ENCODE measurements at places on chromosomes 6 and 20. TPM values are rescaled to one million over a fixed set of nuclear protein-coding genes. Genes with fewer than 3 reads are reported as not detected.

Gene PDE7B
- 2.9 TPM for polyA plus RNA-seq

Gene RHAG
- polyA plus RNA-seq = 2.8 TPM

Gene SIRPD
- not detected for polyA plus RNA-seq

Gene TRIM31
- polyA plus RNA-seq = not detected

Gene RAD21L1
- not detected for polyA plus RNA-seq

Gene MLN
- not detected for polyA plus RNA-seq

Gene PPP1R14C
- polyA plus RNA-seq = 92.8 TPM

Gene DEFB132
- not detected for polyA plus RNA-seq

Gene CD93
- 14.1 TPM for polyA plus RNA-seq

Gene ENPP1
- 1.2 TPM for polyA plus RNA-seq

Gene TRIM10
- not detected for polyA plus RNA-seq

GRCh38 chr6:118223316-118223715, 316.3 kb downstream of the SLC35F1 start:
- DNase-seq = no peak

DNA sequence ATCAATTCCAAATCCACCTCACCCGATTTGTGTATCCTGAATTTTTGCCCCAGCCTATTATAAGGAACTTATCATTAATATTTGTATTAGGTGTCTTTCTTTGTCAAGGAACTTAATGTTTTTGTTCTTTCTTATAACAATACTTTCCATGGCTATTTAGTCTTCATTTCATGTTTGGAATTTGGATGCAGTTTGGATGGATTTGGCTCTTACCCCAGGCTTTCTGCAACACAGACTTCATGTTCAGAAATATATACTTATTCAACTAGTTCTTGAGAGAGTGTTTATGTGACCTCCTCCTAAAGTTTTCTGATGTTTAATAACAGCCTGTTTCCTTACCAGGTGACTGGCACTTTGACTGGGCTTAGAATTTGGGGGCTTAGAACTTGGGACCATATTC, 35.9 kb upstream of the TOX2 start:
- DNase-seq = no peak

DNA sequence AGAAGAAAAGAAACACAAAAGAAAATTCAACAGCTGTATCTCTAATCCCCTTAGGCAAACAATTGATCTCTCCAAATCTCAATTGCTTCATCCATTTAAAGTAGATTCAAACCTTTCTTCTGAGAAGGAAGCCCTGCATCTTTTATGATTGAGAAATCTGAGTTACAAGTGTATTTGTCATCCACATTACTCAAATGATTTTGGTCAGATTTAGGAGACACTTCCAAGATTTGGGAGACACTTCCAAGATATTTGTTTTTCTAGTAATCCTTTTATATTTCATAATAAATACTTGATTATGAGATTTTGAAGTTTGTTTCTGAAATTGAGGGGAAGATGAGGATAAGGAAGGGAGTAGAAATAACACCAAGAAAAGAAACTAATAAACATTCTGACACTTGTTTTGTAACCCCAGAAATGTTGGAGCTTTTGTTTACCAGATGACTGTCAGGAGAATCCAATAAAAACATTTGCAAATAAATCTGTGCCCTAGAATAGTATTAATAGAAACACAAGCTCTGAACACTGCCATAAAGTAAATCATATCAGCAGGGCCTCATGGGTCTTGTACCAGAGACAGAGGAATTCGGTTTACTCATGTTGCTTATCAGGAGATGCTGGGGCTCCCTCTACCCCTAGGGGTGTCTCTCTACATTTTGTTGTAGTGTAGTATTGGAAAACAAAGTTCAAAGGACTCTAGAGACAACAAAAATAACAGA, 314.3 kb upstream of the NT5E start:
- no peak for DNase-seq

GRCh38 chr6:107444277-107444676, 15.1 kb downstream of the PDSS2 start:
- no peak for DNase-seq

DNA sequence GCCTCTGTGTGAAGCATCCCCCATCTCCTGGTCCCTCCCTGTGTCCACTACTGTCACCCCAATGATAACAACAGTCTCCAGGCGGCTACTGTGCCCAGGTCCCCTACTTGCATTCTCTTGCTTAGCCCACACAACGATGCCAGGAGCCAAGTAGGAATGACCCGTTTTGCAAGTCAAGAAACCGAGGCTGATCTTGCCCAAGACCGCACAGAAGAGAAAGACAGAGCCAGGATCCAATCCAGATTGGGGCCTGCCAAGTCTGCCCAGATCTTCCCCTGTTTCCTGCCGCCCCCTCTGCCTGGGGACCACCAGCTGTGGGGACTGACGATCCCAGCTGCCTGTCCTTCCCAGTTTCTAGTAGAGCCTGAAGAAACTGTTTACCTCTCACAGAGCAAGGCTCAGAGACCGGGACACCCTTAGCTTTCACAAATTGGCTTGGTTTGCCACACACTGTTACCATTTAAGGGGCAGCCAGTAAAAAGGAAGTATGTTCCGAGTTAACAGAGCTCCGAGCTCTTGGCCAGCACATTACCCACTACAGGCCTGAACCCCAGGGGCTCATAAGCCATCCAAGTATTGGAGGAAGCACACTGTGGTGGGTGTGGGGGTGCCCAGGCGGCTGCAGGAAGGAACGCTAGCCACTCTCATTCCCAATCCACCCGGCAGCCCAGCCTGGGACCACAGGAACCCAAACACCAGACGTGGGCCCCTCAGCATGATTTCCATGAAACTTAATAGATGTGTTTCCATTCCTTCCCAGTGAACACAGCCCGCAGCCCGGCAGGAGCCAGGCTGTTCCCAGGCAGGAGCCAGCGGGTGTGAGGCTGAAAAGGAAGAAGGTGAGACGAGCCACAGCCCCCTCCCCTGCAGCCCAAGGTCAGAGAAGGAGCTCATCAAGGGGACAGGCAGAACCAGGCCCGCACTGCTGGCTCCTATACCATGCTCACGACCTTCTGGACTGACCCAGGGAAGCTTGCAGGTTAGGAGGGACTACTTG, 7.9 kb downstream of the KIAA1755 start:
- peak; percentile 68 for DNase-seq

DNA sequence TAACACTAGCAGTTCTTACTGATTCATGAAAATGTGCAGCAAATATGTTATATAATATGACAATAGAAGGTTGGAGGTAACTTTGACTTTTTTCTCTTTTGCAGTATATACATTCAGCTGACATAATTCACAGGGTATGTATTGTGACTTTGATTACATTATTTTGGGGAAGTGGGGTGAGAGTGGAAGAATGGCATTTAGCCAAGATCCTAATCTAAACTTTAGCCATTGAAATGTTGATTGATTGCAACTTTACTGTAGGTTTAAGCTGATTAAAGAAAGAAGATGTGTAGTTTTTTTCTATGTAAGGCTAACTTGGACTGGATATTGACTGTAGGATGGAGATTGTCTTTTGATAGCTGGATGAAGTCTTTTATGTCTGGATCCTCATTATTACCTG, 46.0 kb downstream of the MAPK14 start:
- no peak for DNase-seq

- DNase-seq = no peak
Observed at GRCh38 chr6:124676033-124676432, 286.2 kb upstream of the RNF217 start.

DNA sequence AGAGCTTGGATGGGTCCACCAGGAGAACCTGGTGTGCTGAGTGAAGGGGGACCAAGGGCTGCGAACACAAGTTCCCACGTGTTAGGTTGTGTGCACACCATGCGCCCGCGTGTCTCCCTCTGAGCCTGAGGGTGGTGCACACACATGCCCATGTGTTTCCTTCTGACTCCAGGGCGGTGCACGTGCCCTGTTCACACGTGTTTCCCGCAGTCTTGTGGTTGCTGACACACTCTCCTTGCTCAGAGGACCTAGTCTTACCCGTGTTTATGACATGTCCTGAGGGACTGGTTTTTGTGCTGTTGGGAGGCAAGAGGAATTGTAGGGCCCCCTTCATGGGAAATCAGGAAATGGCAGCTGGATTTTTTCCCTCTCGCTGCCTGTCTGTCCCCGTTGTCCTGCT, 36.3 kb upstream of the PCMTD2 start:
- peak; percentile 19 for DNase-seq

DNA sequence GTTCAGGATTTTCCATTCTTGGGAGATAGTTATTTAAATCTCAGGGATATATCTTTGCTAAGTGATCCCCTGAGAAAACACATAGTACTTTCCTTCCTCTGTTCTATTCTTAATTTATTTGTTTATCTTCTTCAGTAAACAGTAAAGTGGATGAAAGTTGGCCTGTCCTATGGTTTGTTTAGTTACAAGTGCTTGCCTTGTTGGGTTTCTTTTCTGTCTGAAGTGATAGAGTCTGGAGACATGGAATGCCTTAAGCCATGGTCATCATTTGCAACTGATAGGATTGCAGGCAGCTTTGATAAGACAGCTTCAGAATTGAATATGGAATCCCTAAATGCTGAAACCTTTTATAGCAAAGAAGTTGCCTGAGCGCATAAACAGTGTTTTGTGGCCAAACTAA, 4.9 kb downstream of the ADGRG6 start:
- no peak for DNase-seq

DNA sequence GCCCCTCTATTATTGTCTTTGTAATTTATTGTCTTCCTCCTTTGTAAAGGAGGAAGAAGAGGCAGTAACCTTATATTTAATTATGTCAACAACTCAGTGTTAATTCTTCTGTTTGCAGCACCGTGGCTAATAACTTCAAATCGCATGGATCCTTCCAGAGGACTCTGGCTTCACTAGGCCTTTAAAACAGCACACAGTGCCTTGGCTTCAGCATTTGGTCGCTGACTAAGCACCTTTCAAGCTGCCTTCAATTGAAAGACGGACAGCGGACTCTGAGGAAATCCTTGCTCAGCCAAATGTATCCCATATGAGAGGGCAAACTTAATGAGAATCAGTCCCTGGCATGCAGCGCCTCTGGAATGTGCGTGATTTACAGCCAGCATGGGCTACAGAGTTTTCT, 64.2 kb downstream of the SGK1 start:
- no peak for DNase-seq

DNA sequence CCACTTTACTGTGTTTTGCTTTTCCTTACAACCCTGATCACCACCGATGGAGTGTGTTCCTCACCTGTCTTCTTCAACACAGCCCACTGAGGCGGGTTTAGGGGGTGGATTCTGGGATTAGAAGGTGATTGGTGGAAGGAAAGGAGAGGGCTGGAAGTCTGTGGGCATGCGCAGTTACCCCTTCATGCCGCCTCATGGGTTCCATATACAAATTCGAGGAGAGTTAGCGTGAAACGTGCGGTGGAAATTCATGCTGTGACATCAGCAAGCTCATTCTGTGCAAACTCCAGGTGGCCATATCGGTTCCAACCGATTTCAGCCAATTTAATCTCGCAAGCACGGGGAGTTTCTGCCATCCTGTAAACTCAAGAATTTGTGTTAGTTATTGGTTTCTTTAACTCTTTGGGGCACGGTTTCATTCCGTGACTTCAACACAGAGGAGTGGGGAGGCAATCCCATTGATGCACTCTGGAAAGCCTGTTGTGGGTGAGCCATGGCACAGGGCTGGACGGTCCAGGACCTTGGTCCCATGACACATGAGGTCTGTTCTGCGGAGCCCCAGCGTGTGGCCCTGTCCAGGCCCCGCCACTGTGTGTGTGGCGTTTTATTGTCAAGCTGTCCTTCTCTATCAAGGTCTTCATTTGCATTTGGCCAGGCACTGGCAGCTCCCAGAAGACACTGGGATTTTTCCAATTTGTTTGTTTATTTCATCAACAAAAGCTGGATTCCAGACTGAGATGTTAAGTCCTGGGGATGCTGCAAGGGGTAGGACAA, 482.8 kb upstream of the SULF2 start:
- no peak for DNase-seq

DNA sequence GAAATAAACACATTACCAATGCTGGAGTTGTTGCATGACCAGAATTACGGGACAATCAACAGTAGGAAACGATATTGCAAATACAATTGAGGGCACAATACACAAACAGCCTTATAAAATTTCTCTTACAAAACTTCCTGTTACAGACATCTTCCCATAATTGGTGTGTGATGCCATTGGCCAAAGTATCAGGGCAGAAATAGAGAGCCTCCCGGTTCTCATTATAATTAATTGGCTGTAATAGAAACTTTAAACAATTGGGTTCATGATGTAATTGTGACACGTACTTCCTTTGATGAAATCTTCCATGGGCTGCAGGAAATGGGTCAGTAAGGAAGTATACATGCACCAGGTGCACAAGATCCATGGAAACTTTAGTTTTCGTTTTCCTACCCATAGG, 40.3 kb upstream of the RALGAPA2 start:
- DNase-seq = no peak

DNA sequence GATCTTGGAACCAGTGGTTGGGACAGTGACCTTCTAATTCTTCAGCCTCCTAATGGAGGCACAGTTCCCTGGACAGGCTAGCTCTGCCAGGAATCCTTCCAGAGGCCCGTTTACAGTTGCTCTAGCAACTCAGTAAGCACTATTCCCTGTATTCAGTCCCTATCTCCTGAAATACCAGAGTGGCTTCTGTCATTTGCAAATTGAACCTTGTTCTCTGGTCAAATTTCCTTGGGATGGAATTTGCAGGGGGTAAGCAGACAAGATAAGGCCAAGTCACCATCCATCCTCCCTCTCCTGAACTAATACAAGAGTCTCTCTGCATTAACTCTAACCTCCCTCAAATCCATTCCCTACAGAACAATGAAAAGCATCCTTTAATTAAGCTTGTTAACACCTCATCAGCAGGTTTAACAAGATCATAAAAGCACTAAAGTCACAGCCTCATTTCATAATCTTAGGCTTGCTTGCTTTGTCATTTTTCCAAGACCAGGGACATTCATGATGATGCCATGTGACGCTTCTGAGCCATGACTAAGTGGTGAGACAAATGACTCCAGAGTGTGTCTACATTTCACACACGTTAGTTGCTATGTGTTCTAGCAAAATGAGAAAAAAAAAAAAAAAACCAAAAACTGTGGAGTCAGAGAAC, 37.1 kb downstream of the SLC22A23 start:
- DNase-seq = no peak

GRCh38 chr6:28371706-28372451, 22.1 kb downstream of the ZKSCAN3 start:
- peak; percentile 33 for DNase-seq

GRCh38 chr6:1075444-1075843, 236.5 kb upstream of the FOXQ1 start:
- DNase-seq = no peak

GRCh38 chr6:21953831-21954801, 342.7 kb downstream of the PRL start:
- DNase-seq = no peak

GRCh38 chr6:37570482-37571133, 70.9 kb upstream of the CCDC167 start:
- no peak for DNase-seq

GRCh38 chr20:32907886-32908285, 49.2 kb downstream of the EFCAB8 start:
- no peak for DNase-seq

DNA sequence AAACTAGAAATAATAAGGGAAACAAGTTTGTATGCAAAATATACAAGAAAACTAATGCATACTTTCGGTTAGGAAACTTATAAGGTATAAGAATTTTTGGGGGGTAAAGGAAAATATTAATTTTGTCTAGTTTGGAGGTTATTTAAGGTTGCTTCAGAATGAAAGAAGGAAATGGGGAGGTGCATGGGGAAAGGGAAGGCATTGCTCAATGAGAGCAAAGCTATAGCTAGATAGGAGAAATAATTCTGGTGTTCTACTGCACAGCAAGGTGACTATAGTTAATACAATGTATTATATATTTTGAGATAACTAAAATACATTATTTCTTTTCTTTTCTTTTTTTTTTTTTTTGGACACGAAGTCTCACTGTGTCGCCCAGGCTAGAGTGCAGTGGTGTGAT, 5.4 kb upstream of the MYMX start:
- peak; percentile 12 for DNase-seq

Data from right cardiac atrium (tissue), 5 donors.